ENCODE measurements at places on chromosomes 13 and 19.

- no peak for DNase-seq
Measured at GRCh38 chr13:25602176-25602575, 230.4 kb downstream of the ATP8A2 start.

- no peak for DNase-seq
Measured at GRCh38 chr19:4598712-4599111, 39.2 kb upstream of the SEMA6B start.

GRCh38 chr13:79398127-79398526 lies 7.9 kb downstream of the RBM26 start:
- DNase-seq = no peak

- no peak for DNase-seq
Measured at GRCh38 chr13:46385946-46386345, 1.1 kb downstream of the RUBCNL start.

DNA sequence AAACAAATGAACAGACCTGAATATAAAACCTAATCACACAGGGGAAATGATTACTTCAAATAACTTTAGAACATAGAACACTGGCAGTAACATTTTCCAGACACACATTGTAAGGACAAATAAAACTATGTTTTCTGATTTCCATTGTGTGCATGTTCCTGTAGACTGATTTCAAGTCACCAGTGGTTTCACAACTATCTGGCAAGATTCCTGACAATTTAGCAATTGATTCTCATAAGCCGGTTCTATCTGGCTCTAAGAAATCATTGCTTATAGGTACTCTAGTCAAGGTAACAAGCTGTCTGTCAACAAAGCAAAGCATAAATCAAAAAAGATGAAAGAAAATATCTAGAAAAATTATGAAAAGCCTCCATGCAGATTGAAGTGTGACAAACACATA lies 19.6 kb upstream of the PCCA start:
- no peak for DNase-seq
